ENCODE measurements at places on chromosomes 16 and 17.

- no peak for DNase-seq
Observed at GRCh38 chr16:30368792-30369090, 1.6 kb downstream of the TBC1D10B start.

- no peak for DNase-seq
Observed at GRCh38 chr17:28145348-28145747, 102.9 kb downstream of the NLK start.

GRCh38 chr16:56351481-56351880 is 73.9 kb downstream of the AMFR start:
- DNase-seq: no peak

DNA sequence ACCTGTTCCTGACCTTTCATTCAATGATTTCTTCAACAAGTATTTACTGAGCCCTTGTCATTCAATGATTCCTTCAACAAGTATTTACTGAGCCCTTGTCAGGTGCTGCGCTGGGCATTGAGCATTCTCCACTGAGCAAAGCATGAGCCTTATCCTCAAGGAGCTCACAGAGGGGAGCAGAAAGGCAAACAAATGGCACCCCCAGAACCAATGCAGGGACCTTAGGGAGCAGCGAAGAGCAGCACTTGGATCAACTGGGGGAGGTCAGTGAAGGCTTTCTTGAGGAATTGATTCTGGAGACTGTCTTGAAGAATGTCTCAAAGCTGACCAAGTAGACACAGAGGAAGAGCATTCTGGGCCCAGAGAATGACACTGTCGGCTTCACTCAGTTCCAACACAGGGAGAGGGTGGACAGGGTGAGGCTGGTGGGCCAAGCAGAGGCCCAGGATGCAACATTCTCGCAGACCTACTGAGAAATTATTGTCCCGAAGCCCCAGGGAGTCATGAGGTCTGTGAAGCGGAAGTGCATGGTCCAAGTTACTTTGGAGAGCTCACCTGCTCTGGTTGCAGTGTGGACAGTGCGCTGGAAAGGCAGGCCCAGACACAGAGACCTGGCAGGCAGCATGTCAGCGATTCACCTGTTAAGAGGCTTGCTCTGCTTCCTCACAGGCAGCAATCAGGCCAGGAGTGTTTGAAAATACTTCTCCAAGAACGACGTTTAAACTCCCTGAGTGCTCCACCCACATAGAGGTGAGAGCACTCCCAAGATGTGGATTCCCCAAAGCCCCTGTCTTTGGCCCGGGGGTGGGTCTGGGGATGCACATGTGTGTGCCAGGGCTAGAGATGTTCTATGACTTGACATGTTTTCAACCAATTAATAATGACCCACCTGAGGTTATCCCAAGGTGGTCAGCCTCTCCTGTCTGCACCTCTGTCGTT is 3.2 kb upstream of the MPO start:
- no peak for DNase-seq

- DNase-seq: no peak
Observed at GRCh38 chr17:55783684-55784245, 32.9 kb downstream of the PCTP start.

- no peak for DNase-seq
Observed at GRCh38 chr16:87202346-87202745, 114.8 kb downstream of the C16orf95 start.

DNA sequence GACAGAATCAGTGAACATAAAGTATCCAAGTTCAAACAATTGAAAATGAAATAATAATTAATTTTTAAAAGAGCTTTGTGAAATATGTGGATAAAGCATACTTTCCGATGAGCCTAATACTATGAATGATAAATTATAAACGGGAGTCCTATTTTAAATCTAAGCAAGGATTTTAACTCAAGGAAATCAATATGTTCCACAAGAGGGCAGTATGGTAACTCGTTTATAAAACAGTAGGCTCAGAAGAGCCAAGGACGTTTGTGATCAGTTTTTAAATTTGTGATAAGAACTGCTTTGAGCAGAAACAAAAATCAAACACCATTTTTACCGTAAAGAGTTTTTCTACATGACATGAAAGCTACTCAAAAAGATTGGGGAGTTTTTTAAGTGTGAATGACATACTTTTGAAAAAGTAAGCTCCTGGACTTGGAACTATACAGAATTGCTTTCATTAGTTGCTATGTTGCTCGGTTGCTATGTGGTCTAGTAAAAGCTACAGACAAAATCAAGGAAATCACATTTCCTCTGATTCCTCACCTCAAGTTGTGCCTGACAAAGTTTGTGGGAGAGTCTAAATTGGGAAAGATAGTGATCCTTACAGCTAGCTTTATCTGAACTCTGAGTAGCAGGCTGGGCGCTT is 11.8 kb upstream of the TEKT1 start:
- DNase-seq: peak; percentile 74

GRCh38 chr16:3980253-3981111 is 100.0 kb upstream of the CREBBP start:
- no peak for DNase-seq

DNA sequence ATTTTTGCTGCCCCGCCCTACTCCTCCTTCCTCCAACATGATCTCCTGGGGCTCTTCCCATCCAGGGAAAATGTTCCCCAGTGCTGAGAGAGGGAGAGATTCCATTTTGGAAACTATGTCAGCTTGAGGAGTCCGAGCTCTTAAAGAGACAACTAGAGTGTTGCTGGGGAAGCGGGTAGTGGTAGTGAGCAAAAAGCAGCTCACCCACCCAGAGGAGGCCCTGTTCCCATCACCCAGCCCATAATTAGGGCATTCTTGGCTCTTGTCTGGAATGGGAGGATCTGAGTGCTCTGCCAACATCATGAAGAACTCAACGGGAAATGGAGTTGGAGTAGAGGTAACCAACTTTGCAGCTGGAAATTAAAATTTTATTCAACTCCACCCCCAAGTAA is 9.1 kb upstream of the MSL1 start:
- no peak for DNase-seq

- no peak for DNase-seq
Observed at GRCh38 chr16:19621445-19621844, 65.9 kb downstream of the VPS35L start.

GRCh38 chr17:57561072-57561861 is 183.8 kb downstream of the CCDC182 start:
- DNase-seq: peak; percentile 71

GRCh38 chr16:75319513-75320411 is 68.3 kb upstream of the BCAR1 start:
- peak; percentile 42 for DNase-seq

Data from OCI-LY7 (cell line).